ENCODE measurements at places on chromosomes 2 and 18. TPM values are rescaled to one million over a fixed set of nuclear protein-coding genes. Genes with fewer than 3 reads are reported as not detected.

The AQP12A gene
- polyA plus RNA-seq, result 4.6 TPM

The LOXL3 gene
- 2.3 TPM for polyA plus RNA-seq

The BOD1L2 gene
- not detected for polyA plus RNA-seq

The REEP1 gene
- polyA plus RNA-seq, result 10.7 TPM

The SOWAHC gene
- polyA plus RNA-seq, result 5.9 TPM

The RSAD2 gene
- 3.7 TPM for polyA plus RNA-seq

The MEP1B gene
- 29.0 TPM for polyA plus RNA-seq

The ERBB4 gene
- 0.13 TPM for polyA plus RNA-seq

The CTNNA2 gene
- polyA plus RNA-seq, result 2.8 TPM

The SIX2 gene
- 0.06 TPM for polyA plus RNA-seq
